ENCODE measurements at places on chromosomes 4 and X.

GRCh38 chr4:75345423-75345822 is 168.8 kb downstream of the RCHY1 start:
- no peak for DNase-seq

GRCh38 chr4:99473131-99473530 is 37.7 kb upstream of the C4orf17 start:
- no peak for DNase-seq

GRCh38 chrX:30806187-30806728 is 82.8 kb downstream of the TAB3 start:
- no peak for DNase-seq

DNA sequence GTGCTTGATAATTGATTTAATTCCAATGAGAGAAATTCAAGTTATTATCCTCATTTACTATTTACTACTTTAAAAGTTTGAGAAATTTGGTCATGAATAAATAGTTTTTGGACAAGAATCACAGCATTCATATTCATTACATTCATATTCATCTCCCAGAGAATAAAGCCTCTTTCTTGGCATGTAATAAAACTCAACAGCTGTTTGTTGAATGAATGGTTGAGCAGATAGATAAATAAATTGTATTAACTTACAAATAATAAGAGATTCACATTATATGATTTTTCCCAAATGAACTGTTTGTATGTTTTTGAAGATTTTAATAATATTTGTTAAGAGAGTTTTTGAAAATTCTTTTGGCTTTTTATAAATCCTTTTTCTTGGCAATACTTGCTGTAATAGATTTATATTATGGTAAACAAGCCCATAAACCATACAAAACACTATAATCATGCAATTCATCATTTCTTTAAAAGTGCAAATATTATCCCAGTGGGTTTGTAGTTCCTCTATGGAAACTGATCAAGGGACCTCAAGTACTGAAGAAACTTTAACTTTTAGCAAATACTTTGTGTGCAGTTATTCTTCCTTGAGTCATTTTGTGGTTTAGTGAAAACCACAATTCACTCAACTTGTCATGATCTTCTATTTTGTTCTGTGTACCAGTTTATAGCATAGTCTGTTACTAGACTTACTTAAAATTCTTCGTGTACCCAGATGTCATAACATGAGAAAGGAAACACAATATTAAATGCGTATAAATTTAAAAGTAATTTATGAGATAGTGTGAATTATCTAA is 371.8 kb downstream of the ADGRL3 start:
- DNase-seq: no peak

DNA sequence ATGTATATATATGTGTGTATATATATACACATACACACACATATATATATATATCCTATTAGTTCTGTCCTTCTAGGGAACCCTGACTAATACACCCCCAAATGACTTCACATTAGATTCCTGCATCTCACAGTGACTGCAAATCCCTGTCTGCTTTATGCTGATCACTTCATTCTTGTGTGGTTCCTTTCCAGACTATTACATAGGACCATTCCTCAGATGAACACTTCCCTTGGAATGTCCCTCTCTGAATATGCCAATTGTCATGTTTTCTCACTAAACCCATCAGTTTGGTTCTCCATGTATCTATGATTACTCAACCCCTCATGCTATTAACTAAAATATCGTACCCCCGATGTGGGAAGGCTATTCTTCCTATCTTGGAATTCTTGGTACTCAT is 605.2 kb upstream of the NR3C2 start:
- no peak for DNase-seq

- no peak for DNase-seq
These were observed 38.7 kb downstream of the PDLIM5 start for GRCh38 chr4:94490437-94490836.

- peak; percentile 74 for DNase-seq
These were observed 13.3 kb upstream of the CD99 start for GRCh38 chrX:2677764-2678163.

DNA sequence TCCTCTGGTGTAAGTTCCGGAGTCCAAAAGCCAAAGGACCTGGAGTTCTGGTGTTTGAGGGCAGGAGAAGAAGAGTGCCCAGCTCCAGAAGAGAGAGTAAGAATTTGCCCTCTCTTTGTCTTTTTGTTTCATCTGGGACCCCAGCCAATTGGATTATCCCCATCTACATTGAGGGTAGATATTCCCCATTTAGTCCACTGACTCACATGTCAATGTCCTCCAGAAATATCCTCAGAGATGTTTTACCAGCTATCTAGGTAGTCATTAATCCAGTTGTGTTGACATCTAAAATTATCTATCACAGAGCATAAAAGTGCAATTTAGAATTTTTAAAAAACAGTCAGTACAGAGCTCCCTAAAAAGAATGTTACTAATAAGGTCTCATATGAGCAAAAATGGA is 132.9 kb upstream of the TMEM47 start:
- DNase-seq: no peak

DNA sequence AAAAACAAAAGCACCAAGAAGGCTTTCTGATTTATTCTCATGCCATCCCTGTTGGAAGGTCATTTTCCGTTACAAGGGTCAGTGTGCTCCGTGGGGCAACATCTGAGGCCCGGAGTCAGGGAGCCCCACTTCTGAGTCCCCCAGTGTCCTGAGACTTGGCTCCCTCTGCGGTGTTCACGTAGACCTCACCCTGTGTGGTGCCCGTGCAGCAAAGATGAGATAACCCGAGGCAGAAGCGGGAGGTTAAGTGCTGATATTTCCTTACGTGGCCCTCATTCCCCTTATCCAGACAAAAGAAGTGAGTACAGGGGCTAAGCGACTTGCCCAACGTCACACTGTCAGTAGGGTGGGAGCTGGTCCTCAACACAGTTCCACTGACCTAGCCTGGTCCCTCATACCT is 3.5 kb downstream of the JAKMIP1 start:
- DNase-seq: no peak

DNA sequence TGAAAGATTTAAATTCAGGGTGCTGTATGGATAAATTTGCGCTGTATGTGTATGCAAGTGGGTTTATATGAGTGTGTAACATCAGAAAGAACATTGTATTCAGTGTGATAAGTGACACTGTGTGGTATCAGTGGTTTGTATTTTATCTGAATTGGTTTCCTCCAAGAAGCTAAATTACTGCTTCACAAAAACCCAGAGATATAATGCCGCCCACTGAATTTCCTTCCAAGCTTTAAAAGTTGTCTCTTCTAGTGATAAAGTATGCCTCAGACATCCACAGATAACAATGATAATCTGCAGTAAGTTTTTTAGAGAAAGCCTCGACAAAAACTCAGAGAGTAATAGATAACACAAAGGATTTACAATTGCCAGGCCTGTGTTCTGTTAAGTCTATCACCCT is 710.6 kb upstream of the HS3ST1 start:
- DNase-seq: no peak

GRCh38 chr4:153081006-153081580 is 123.2 kb upstream of the TRIM2 start:
- DNase-seq: no peak

- no peak for DNase-seq
These were observed 242.8 kb downstream of the PPP3CA start for GRCh38 chr4:101104312-101105052.

GRCh38 chr4:74667944-74668343 is 126.4 kb downstream of the BTC start:
- DNase-seq: no peak

DNA sequence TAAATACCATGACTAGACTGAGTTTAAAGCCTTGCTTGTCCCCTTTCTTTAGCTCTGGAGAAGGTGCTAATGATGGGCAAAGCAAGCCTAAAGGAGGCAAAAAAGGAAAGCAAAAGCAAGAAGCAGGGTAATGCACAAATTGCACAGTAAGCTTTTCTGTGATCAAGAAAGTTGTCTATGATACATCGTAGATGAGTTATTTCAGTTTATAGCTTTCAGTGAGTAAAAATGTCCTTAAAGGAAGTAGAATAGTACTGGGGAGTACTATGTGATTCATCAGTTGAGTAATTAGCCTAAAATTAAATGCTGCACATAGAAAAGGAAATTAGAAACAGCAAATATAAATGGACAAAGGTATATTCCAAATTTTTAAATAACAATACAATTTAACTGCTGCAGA is 50.2 kb upstream of the PDE5A start:
- no peak for DNase-seq

DNA sequence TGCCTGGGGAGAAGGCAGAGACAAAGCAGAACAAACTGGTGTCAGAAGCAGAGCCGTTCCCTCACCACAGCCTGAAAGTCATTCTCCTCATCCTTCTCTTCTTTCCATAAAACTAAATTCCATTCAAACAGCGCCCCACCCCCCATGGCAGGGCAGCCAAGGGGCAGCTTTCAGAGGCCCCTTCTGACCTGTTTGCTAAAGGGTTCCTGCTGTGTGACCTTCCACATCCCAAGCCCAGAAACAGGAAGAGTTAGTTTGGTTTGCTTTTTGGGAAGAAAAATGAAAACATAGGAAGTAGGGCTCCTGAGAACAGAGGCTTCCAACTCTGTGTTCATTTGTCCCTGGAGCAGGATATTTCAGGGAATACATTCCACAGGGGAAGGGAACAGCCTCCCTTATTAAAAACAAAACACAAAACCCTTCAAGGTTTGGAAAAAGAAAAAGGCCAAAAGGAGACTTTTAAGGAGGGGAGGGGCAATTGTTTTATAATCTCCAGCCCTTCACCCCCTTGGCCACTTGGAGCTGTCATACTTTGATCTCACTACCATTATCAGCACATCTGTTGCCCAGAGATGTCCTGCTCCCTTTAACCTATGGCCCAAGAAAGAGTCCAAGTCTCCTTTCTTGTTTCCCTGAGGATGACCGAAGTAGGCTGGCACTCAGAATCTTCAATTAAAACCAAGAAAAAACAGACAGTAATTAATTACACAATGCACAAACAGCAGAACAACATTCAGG is 25.3 kb downstream of the STARD8 start:
- DNase-seq: no peak

GRCh38 chrX:123713434-123713833 is 19.4 kb downstream of the THOC2 start:
- DNase-seq: no peak

DNA sequence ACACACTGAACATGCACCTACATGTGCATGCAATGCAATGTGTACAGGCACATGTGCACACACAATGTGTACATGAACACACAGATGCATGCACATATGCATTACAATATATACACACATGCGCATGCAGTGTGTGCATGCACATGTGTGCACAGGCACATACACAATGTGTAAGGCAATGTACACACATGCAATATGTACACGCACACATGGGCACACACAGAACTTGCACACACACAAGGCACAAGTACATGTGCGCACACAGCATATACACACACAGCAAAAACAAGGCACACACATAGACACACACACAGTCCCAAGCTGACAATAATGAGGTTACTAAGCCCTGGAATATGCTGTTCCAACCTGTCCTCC is 76.3 kb downstream of the EVC2 start:
- DNase-seq: no peak

GRCh38 chr4:139823746-139824145 is 158.1 kb downstream of the MGST2 start:
- no peak for DNase-seq

- peak; percentile 11 for DNase-seq
These were observed 717.6 kb upstream of the TENM3 start for GRCh38 chr4:181525634-181526033.

- no peak for DNase-seq
These were observed 60.8 kb downstream of the DLG3 start for GRCh38 chrX:70505451-70505841.

DNA sequence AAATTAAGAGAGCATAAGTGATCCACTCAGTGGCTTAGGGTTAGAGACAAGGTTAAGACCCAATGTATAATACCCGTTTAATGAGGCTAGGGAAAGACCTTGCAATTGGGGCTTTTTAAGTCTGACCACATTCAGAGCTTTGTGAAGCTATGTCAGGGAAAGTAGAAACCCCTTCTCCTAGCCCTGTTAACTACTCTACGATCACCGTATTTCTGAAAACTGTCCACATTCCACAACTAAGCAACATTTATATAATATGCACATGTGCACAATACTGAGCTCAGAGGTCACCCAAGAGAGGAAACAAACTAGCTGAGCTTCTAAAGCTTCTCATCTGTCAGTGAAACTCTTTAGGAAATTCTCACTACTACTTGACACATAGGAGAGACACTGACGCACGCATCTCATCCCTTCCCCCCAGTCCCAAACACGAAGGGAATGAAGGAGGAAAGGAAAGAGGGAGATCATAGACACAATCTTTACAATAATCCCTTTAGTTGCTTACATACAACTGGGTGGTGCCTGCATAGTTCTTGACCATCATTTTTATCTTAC is 56.2 kb downstream of the METTL14 start:
- DNase-seq: no peak

DNA sequence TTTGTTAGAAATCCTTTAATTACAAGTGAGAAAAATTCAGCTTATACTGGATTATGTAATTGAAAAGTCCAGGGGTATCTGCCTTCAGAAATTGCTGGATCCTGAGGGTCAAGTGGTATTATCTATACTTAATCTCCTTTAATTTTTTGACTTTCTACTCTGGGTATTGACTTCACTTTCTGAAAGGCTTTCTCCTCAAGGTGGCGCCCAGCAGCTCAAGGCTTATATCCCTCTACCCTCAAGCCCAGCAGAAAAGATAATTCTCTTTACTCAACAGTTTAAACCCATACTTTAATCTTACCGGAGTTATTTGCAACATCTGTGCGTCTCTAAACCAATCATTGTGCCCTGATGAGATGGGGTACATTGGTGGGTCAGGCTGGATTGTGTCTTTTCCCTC is 129.5 kb downstream of the LARP7 start:
- DNase-seq: peak; percentile 11

DNA sequence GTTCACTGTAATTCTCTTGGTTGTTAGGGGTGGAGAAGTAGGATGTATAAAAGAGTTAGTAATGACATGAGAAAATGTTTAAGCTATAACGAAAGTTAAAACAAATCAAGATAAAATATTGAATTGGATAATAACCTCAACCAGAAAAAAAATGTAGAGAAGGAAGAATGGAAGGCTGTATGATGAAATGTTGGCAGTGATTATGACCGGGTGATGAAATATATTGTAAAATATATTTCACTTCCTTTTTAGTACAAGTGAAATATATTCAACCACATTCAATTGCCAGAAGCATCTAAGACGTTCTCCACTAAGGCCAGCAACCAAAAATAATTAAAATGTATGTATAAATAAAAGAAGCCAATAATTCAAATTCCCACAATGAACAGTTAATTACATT is 309.3 kb upstream of the FGF13 start:
- DNase-seq: no peak

DNA sequence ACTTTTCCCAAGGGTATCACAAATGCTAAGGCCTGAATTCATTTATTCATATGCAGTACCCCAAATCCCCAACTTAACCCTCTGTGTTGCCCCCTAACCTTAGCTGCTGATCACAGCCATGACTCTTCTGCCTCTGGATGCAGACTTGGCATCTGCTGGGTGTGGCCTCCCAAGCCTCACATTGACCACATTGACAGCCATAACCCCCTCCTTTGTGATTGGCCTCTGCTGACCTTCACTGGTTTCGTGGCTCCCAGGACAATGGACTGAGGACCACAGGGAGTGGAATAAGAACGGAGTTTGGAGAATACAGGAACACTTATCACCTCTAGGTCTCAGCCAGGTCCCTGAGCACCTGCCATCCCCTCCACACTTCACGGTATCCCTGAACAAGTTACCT is 123.6 kb upstream of the CPEB2 start:
- DNase-seq: no peak
